Activated CD4-positive, alpha-beta T cell treated with anti-CD3 and anti-CD28 coated beads, Interleukin-10, Interleukin-2, amounts not matched to agents 100 ng/mL and 50 ng/mL, durations not matched to agents 16 hours and 8 hours (primary cell): ENCODE measurements at places on chromosomes 12 and 14.

- no peak for DNase-seq
These were observed at the start of gene ARHGEF40 for GRCh38 chr14:21070083-21070609. TSS of gene ARHGEF40 (plus strand) at chr14:21070304. CDS start at chr14:21070397, 93 bp downstream.

DNA sequence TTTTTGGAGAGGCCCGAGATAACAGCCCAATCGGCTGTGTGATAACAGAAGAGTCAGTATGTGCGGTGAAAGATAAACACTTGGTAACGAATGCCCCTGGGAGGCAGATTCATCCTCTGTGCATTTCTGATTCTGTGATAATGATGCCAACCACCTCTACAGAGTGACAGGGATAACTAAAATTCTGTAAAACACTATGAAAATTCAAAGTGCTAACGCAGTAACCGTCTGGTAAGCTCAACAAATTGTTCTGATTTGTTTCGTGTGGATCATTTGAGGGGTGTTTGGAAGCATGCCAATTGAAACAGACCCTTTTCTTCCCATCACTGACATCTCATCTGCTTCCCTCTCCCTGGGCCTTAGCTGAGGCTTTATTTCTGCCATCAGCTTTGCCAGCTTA, 76.3 kb downstream of the ESR2 start:
- no peak for DNase-seq

- peak; percentile 41 for DNase-seq
These were observed 3.4 kb downstream of the GLIPR1L1 start for GRCh38 chr12:75337905-75338304.

GRCh38 chr14:76320975-76321374, 55.0 kb upstream of the ESRRB start:
- DNase-seq: no peak

DNA sequence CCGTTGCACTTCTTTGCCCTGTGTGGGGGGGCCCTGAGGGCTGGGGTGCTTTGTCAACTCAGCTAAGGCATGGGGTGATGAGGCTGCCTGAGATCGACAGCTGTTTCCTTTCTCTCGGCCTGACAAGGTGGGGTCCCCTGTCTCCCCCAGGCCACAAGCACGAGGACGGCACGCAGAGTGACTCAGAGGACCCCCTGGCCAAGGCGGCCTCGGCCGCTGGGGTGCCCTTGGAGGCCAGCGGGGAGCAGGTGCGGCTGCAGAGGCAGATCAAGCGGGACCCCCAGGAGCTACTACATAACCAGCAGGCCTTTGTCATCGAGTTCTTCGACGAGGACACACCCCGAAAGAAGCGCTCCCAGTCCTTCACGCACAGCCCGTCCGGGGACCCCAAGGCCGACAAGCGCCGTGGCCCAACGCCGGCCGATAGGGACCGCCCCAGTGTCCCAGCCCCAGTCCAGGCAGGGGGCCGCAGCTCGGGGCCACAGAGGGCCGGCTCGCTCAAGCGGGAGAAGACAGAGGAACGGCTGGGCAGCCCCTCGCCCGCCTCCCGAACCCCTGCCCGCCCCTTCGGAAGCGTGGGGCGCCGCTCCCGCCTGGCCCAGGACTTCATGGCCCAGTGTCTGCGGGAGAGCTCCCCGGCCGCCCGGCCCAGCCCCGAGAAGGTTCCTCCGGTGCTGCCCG, 18.8 kb downstream of the CEP170B start:
- no peak for DNase-seq

GRCh38 chr14:77119851-77120250, 21.7 kb downstream of the ZDHHC22 start:
- no peak for DNase-seq

- DNase-seq: no peak
These were observed 30.6 kb downstream of the SOCS2 start for GRCh38 chr12:93602897-93603668.

DNA sequence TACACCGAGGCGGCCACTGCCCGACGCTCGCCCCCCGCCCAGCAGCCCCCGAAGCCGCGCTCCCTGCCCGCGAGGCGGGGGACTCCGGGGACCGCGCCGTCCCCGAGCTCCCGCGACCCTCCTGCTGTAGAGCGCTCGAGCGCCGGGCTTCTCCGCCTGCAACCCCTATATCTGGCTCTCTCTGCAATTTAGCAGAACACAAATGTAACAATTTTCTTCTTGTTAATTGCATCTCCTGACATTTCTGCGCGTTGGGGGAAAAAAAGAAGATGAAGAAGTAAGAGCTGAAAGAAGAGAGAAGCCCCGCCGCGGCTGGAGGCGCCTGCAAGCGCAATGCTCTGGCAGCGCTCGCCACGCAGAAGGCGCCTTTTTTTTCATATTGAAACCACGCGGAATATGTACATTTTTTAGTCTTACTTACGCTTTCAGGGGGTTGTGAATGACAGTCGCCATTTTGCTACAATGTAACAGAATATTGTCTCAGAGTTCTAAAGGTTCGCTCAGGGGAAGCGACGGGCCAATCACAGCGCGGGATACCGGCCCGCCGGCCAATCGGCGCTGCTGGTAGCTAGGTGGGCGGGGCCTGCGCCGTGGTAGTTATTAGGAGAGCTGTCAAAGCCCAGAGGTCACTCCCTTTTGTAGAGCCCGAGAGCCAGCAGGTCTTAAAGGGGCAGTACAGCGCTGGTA, at the start of gene DPF3:
TSS of gene DPF3 (minus strand) at position 466 of the 687 bp plus-strand sequence. CDS start at position 453, 13 bp downstream.
- DNase-seq: peak; percentile 95

DNA sequence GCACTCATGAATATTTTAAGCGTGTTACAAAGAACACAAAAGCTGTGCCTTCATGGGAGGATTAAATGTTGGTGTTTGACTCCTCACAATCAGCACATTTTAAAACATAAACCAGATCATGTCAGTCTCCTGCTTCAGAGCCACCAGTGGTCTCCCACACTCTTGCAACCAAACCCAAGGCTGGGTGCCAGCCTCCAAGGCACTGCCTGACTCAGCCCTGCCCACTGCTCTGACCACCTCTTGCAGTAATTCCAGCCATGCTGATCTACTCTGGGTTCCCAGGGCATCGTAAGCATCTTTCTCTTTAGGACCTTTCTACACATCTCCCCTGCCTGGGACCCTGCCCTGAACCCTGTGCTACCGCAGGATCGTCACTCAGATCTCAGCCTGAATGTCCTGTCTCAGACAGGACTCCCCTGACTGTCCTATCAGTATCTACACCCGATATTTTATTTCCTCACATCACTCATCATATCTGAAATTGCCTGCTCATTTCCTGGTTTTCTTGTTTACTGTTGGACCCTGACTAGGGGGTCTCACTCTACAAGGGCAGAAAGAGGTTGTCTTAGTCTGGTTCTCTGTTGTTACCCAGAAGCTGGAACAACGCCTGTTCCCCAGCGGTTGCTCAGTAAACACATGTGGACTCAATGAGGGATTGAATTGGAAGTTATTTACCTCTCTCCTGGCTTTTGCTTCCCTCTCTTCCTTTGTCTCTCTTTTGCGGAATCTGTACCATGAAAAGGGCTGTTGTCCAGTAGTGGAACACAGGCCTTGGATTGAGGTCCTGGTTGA, 449.8 kb downstream of the RAD51B start:
- DNase-seq: no peak

DNA sequence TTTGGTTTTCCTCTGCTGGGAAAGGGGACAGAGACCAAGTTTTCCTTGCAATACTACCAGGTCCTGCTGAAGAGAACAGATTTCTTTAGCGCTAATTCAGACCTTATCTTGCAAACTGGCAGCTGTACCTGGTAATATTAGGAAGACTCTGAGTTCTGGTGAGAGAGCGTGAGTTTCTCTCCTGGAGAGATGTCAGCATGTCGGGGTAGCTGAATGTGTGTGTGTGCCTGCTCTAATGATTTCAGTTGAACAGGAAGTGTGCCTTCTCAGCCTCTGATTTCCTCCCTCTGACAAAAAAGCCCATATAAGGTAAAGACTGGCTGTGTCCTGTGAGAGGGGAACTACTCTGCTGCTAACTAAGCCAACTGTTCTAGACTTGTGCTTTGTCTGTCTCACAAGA, 10.3 kb upstream of the ERP27 start:
- peak; percentile 92 for DNase-seq

DNA sequence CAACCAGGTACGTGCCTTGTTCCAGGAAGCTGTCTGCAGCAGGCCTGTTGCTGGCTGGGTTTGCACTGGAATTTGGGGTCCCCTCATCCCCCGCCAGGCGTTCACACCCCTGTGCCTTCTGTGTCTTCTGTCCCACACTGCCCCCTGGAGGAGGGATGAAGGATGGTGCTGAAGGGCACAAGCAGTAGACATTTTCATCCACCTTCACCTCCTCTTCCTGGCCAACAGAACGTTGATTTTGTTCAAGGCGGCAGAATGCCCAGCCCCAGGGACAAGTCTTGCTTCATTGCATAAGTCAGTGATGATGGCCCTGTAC, 122.1 kb downstream of the CALM1 start:
- DNase-seq: peak; percentile 66

DNA sequence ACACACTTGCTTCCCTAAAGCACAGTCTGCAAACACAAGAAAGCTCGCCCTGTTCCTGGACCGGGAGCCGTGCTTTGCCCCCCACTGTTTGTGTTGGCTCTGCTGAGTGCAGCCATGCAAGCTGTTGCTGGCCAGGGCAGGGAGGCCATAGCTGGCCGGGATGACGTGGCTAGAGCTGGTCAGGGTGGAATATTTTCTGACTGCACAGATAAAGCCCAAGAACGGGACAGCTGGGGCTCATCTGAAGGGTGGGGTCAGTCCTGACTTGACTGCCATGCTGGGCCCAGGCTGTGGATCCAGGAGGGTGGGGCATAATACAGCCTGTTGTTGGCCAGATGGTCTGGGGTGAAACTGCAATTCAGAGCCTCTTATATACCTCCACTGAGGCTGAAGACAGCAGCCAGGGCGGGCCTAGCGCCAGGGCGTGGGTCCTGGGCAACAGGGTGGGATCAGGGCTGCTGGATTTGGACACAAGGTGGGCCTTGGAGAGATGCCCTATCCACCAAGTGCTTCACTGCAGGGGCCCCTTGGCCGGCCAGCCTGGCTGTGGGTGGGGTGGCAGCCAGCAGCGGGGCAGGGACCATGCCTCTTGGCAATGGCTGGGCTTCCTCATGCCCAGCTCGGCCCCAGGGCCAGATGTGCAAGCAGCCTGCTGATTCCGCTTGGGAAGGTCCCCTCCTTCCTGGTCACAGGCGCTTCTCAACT, 14.8 kb downstream of the KMT5A start:
- DNase-seq: no peak

- no peak for DNase-seq
These were observed 19.0 kb upstream of the SLC6A12 start for GRCh38 chr12:232731-233614.

DNA sequence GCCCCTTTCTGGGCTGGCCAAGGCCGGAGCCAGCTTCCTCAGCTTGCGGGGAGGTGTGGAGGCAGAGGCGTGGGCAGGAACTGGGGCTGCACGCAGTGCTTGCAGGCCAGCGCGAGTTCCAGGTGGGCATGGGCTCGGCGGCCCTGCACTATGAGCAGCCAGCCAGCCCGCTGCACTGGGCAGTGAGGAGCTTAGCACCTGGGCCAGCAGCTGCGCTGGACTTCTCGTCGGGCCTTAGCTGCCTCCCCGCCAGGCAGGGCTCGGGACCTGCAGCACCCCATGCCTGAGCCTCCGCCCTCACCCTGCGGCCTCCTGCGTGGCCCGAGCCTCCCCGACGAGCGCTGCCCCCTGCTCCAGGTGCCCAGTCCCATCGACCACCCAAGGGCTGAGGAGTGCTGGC, 42.0 kb downstream of the TMTC2 start:
- no peak for DNase-seq

GRCh38 chr12:7137908-7138307, 7.7 kb downstream of the CLSTN3 start:
- DNase-seq: no peak

DNA sequence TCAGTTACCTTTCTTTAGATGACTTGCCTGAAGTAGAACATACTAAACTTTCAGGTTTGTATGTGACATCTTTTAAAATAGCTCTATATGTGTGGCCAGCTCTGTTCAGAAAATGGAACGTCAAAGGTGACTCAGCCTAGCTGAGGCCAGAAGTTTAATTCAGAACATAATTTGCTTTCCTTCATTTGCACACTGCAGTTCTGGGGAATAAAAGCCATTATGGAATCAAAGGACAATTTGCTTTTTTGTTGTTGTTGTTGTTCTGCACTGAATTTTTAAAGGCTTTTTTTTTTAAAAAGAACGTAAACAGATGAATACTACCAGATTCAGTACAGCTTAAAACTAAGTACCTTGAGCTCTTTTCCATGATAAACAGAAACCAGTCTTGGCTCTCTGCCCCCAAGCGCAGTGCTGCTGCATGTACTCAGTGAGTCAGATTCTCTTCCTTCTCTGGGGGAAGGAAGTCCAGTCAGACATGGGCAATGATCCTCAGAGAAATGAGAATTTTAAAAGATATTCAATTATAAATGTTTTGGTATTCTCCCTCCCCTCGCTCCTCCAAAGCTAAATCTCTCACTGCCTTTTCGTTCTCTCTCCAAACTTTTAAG, 644.2 kb downstream of the NOVA1 start:
- no peak for DNase-seq

GRCh38 chr14:37707716-37708115, 112.3 kb downstream of the TTC6 start:
- DNase-seq: no peak

- no peak for DNase-seq
These were observed 9.2 kb downstream of the SOS2 start for GRCh38 chr14:50222055-50222613.

- DNase-seq: no peak
These were observed 120.7 kb upstream of the PCED1B start for GRCh38 chr12:46958599-46959290.

- no peak for DNase-seq
These were observed 33.4 kb upstream of the DDHD1 start for GRCh38 chr14:53186532-53186931.

DNA sequence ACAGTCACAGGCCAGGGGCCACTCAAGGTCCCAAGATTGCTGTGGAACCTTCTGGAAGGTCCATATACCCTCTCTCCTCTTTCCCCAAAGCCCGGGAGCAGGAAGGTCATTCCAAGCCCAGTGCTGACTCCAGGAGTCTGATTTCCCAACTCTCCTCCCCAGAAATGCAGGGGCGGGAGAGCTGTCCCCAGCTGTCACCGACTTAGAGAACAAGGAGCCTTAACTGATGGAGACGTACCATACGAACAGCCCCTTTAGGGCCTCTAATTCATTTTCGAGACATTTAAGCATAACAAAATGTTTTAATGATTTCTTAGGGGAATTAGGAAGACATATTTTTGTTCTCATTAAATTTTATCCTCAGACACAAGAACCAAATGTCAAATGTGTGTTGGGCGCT, 99.2 kb downstream of the PHETA1 start:
- no peak for DNase-seq

- DNase-seq: peak; percentile 91
These were observed 13.9 kb downstream of the EVL start for GRCh38 chr14:100078997-100079725.

GRCh38 chr12:22797701-22798100, 172.7 kb downstream of the ETNK1 start:
- DNase-seq: no peak

- peak; percentile 39 for DNase-seq
These were observed 724 bp upstream of the CD27 start for GRCh38 chr12:6444031-6444430.

GRCh38 chr14:99041820-99042174, 230.2 kb downstream of the BCL11B start:
- DNase-seq: no peak

- DNase-seq: no peak
These were observed 62.7 kb downstream of the MUCL1 start for GRCh38 chr12:54917001-54917488.
